Stimulated activated CD8-positive, alpha-beta memory T cell treated with anti-CD3 and anti-CD28 coated beads, Interleukin-4, amount 100 ng/mL, for 1 hour (primary cell): ENCODE measurements at places on chromosomes 2 and 18.

DNA sequence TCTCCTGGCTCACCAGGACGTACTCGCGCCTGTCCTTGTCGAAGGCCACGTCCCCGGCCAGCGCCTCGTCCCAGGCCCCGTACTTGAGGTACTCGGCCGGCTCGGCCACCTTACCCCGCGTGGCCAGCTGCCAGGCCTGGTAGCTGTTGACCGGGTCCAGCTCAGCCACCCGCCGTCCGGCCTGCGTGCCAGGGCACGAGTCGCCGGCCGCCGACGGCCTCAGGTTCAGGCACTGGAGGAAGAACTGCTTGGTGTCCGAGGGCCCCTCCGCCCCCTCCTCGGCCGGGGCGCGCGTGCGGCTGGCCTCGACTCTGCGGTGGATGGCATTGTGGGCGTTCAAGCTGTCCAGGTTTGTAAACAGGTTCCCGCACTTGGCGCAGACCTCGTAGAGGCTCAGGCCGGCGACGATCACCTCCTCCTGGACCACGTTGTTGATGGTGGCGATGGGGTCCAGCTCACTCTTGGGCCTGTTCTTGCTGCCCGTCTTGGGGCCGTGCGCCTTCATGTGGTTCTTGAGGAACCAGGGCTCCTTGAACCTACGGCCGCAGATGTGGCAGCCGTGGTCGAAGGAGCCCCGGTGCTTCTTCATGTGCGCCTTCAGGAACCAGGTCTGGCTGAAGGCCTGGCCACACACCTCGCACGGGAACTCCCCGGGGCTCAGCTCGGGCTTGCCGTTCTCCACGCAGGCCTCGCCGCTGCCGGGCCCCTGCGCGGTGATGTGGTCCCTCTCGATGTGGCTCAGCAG, 53.2 kb downstream of the ZNF516 start:
- no peak for DNase-seq

GRCh38 chr2:241863536-241863954, 4.9 kb upstream of the PDCD1 start:
- DNase-seq: no peak

GRCh38 chr2:31386648-31387047, 27.9 kb downstream of the XDH start:
- DNase-seq: no peak

- no peak for DNase-seq
Measured at GRCh38 chr2:171924170-171924942, 2.1 kb downstream of the HAT1 start.

GRCh38 chr2:238422285-238422684, 4.4 kb upstream of the ASB1 start:
- DNase-seq: no peak

GRCh38 chr2:33478968-33479731, 2.7 kb downstream of the RASGRP3 start:
- no peak for DNase-seq
